ENCODE measurements at places on chromosomes 1 and 21. TPM values are rescaled to one million over a fixed set of nuclear protein-coding genes. Genes with fewer than 3 reads are reported as not detected.

Gene HSD3B2
- total RNA-seq, result not detected

Gene PERM1
- not detected for total RNA-seq

Gene MYOM3
- total RNA-seq, result 0.62 TPM

Gene AK5
- total RNA-seq, result 47.1 TPM

Gene RBBP4
- 125 TPM for total RNA-seq

Gene TAS1R1
- total RNA-seq, result not detected

Gene ELAVL4
- total RNA-seq, result 0.13 TPM

Gene PTGER3
- total RNA-seq, result 4.4 TPM

Gene LRRC53
- not detected for total RNA-seq

Gene ETV3L
- total RNA-seq, result not detected

Gene DEPDC1
- 0.27 TPM for total RNA-seq

Gene PM20D1
- total RNA-seq, result 3.9 TPM

Gene CDC42
- 221 TPM for total RNA-seq

Gene KANK4
- total RNA-seq, result 69.9 TPM

Gene URB2
- total RNA-seq, result 8.2 TPM

Gene BRDT
- not detected for total RNA-seq

Gene IFI6
- 45.9 TPM for total RNA-seq

Gene LCE1D
- total RNA-seq, result not detected

Gene THEM5
- total RNA-seq, result not detected

Gene TTC22
- total RNA-seq, result 0.36 TPM

Gene AMY2A
- total RNA-seq, result 1.5 TPM

Gene FCGR3B
- 20.7 TPM for total RNA-seq

Gene OPRD1
- total RNA-seq, result not detected

Gene IVNS1ABP
- total RNA-seq, result 138 TPM

Gene DNAI4
- total RNA-seq, result 70.9 TPM

Gene MMP23B
- 5.4 TPM for total RNA-seq

Gene IGSF21
- 4.5 TPM for total RNA-seq

Gene LRRC41
- total RNA-seq, result 47.7 TPM

Gene AJAP1
- 1.4 TPM for total RNA-seq

Gene BSND
- total RNA-seq, result not detected

Gene SH3D21
- 9.8 TPM for total RNA-seq

Gene KCNE2
- total RNA-seq, result 2.2 TPM

Gene MNDA
- total RNA-seq, result 27.8 TPM

Gene LCE1C
- not detected for total RNA-seq

Gene CHRNB2
- 0.18 TPM for total RNA-seq

Gene DDX20
- total RNA-seq, result 9.7 TPM

Gene PTAFR
- total RNA-seq, result 7.0 TPM

Gene TAS1R2
- total RNA-seq, result not detected

Gene ZNF683
- total RNA-seq, result 0.31 TPM

Gene GJA4
- total RNA-seq, result 35.9 TPM

Gene CFHR3
- total RNA-seq, result 0.94 TPM

Gene GSTM1
- total RNA-seq, result 91.5 TPM

Gene FAM78B
- 2.8 TPM for total RNA-seq

Gene CELA2B
- total RNA-seq, result not detected

Gene TRPM2
- total RNA-seq, result 9.9 TPM

All from sciatic nerve (tissue), 2 donors.